IMR-90 (cell line): ENCODE measurements at places on chromosomes 3 and 15. TPM values are rescaled to one million over a fixed set of nuclear protein-coding genes. Genes with fewer than 3 reads are reported as not detected.

Gene COL8A1
- 109 and 119 TPM in 2 replicates for total RNA-seq

Gene ADAMTSL3
- under 0.01 TPM in 1 of 2 replicates, not detected in the other for total RNA-seq

Gene IMPG2
- 0.18 and 0.28 TPM in 2 replicates for total RNA-seq

Gene RLBP1
- not detected in 2 replicates for total RNA-seq

Gene VIPR1
- total RNA-seq, result not detected in 2 replicates

Gene SI
- total RNA-seq, result not detected in 2 replicates

Gene CPEB1
- 6.9 and 12.5 TPM in 2 replicates for total RNA-seq

- H3K27me3 ChIP-seq, result no peaks in the 10 kb centered on the region
- H3K27ac ChIP-seq, result no peak overlapping the region
- DNase-seq, result no peak
- no peak overlapping the region for H3K4me3 ChIP-seq
- no peaks in the 10 kb centered on the region for H3K4me1 ChIP-seq
- H3K36me3 ChIP-seq, result no peaks in the 10 kb centered on the region
Measured at GRCh38 chr3:54067055-54067698, 55.2 kb upstream of the CACNA2D3 start.

- DNase-seq, result peak; percentile 28
- no peak overlapping the region for H3K27ac ChIP-seq
- no peaks in the 10 kb centered on the region for H3K4me1 ChIP-seq
- H3K36me3 ChIP-seq, result no peaks in the 10 kb centered on the region
- H3K4me3 ChIP-seq, result no peak overlapping the region
Measured at GRCh38 chr3:45188719-45189659, 37.1 kb downstream of the TMEM158 start.

DNA sequence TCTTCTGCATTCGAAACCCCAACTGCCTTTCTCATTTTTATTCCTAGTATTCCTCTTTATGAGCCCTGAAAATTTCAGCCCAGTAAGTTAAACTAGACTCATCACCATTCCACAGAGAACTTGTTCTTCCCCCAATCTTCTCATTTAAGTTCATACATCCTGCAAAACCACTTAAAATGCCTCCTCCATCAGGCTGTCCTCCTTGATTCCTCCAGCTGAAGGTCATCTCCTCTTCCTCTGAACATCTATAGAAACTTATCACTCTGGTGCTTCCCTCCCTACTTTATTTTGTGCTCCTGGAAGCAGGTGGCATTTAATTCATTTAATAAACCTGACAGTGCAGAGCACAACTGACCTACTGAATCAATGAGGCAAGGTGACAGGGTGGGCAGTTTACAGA is 38.3 kb downstream of the VGLL4 start:
- H3K36me3 ChIP-seq, result peaks cover 17% of the 10 kb centered on the region
- no peak for DNase-seq
- peaks cover 43% of the 10 kb centered on the region for H3K4me1 ChIP-seq
- no peak overlapping the region for H3K4me3 ChIP-seq

GRCh38 chr3:2370317-2370716 is 271.7 kb downstream of the CNTN4 start:
- DNase-seq, result no peak
- H3K4me1 ChIP-seq, result no peaks in the 10 kb centered on the region
- no peaks in the 10 kb centered on the region for H3K36me3 ChIP-seq
- no peak overlapping the region for H3K4me3 ChIP-seq
- H3K27ac ChIP-seq, result no peak overlapping the region

DNA sequence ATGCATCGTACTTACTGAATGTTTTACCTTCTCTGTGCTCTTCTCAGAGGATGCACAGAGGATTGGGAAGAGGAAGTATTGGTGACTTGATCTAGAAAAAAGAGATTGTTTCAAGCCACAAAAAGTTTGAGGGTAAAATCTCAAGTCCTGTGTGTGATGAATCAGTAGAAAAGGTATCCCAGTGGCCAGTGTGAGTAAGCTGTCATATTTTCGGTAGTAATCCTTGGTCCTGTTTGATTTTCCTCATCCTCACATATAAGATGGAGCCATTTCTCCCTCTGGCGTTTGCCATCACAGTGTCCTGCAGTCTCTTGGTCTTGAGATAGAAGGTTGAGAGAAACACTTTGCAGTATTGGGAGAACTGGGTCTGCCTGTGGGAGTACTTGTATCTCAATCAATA is 166.8 kb downstream of the LPP start:
- H3K36me3 ChIP-seq, result 0 out of 2 replicates have a peak, but pooled peaks cover 1% of the 10 kb centered on the region
- DNase-seq, result peak; percentile 83
- H3K4me1 ChIP-seq, result peaks cover 18% of the 10 kb centered on the region
- no peak overlapping the region for H3K4me3 ChIP-seq

- DNase-seq, result no peak
- H3K4me1 ChIP-seq, result peaks cover 25% of the 10 kb centered on the region
- H3K27ac ChIP-seq, result no peak overlapping the region
- no peak overlapping the region for H3K4me3 ChIP-seq
- H3K27me3 ChIP-seq, result no peaks in the 10 kb centered on the region
Measured at GRCh38 chr15:62899090-62899493, 143.5 kb upstream of the TPM1 start.

- H3K27ac ChIP-seq, result no peak overlapping the region
- no peak for DNase-seq
- H3K4me1 ChIP-seq, result peaks cover 8% of the 10 kb centered on the region
- peaks cover 15% of the 10 kb centered on the region for H3K27me3 ChIP-seq
Measured at GRCh38 chr3:187833799-187834578, 88.7 kb upstream of the BCL6 start.

- no peak for DNase-seq
- no peak overlapping the region for H3K4me3 ChIP-seq
- H3K36me3 ChIP-seq, result no peaks in the 10 kb centered on the region
- H3K27me3 ChIP-seq, result no peaks in the 10 kb centered on the region
Measured at GRCh38 chr3:89184151-89184995, 77.0 kb downstream of the EPHA3 start.
